ENCODE measurements at places on chromosomes 3 and 15.
A peak's percentile ranks its signal among the peaks of the same experiment; 100 is the strongest.

GRCh38 chr3:196463478-196463756 is 31.2 kb upstream of the UBXN7 start:
- DNase-seq: no peak

DNA sequence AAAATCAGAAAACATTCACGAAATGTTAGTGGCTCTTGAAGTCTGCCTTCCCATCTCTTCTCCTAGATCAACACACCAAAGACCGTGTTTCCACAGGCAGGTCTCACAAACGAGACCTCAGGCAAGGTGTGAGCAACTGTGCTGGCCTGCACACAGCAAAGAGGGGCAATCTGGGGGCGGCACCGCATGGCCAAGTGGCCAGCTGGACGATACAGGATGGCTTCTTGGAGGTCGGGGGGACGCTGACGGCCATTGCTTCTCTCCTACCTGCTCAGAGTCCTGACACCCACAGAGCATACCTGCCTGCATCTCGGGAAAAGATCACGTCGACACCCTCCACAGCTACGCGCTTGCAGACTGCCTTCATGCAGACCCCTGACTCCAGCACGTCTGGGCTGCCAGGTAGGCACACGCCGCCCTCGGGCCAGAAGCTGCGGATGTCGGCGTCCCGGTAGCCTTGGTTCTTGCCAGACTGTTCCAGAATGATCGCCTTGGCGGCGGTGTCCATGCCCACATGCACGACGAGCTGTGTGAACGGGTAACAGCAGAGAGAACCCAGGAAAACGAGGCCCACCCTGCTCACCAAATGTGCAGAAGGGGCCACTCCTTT is 38.4 kb downstream of the PGPEP1L start:
- DNase-seq: no peak

GRCh38 chr15:29792426-29793159 is 29.7 kb downstream of the TJP1 start:
- DNase-seq: no peak

GRCh38 chr15:31338879-31339557 is 12.4 kb downstream of the KLF13 start:
- no peak for DNase-seq

- no peak for DNase-seq
Observed at GRCh38 chr15:68272721-68273271, 4.7 kb upstream of the FEM1B start.

GRCh38 chr15:36617529-36618196 is 38.2 kb downstream of the CDIN1 start:
- no peak for DNase-seq

DNA sequence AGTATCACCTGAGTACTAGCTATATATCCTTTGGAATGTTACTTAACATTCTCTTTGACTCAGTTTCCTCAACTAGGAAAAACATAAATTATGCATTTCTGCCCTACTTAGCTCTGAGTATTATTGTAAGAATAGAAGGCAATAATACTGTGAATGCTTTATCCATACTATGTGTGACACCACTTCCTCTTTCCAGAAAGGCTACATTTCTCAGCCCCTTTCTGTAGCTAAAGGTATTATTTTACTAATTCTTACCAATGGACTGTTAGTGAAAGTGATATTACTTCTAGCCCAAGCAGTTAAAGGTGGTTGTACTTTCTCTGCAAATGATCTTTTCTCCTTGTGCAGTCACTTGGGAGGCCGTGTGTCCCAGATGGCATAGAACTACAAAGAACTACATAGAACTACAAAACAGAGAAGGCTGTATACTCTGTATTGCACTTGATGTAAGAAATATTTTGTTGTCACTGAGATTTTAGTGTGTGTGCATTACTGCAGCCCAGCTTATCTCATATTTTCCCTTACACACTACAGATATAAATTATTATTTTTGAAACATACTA is 35.1 kb downstream of the MYH15 start:
- no peak for DNase-seq

- DNase-seq: no peak
Observed at GRCh38 chr3:55543181-55543614, 56.1 kb upstream of the WNT5A start.

GRCh38 chr3:142180761-142181362 is 31.5 kb upstream of the TFDP2 start:
- no peak for DNase-seq

DNA sequence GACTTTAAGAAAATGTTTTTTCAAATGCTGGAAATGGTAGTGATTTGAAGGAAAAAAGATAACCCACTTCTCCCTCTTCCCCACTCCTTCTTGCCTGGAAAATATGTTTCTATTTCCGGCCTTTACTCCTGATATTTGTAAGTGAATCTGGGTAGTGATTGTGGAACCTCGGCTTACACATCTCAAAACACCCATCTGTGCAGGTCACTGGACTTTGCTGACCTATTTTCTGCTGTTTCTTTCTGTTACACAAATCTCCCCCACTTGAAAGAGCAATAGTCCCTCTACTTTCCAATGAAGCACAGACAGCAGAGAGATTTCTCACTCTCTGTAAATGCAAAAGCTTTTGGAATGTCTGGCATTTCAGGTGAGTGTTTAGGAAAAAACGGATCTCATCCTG is 76.9 kb upstream of the ICE2 start:
- DNase-seq: no peak

DNA sequence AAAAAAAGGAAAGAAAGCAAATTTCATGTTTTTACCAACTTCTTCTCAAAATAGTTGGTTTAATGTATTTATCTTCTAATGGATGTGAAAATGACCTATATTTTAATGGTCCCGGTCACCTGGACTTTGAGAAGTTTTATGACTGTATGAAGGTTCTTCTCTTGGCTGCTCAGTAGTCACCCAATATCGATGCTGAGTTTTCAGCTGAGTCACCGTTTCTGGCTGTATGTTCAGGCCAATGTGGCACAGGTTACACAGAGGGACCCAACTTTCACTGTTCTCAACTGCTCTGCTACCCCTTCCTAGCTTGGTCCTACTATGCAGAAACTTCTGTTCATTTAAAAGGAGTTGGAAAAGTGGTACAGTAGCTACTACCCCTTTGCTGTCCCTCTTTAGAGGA is 25.8 kb downstream of the VGLL3 start:
- DNase-seq: no peak

DNA sequence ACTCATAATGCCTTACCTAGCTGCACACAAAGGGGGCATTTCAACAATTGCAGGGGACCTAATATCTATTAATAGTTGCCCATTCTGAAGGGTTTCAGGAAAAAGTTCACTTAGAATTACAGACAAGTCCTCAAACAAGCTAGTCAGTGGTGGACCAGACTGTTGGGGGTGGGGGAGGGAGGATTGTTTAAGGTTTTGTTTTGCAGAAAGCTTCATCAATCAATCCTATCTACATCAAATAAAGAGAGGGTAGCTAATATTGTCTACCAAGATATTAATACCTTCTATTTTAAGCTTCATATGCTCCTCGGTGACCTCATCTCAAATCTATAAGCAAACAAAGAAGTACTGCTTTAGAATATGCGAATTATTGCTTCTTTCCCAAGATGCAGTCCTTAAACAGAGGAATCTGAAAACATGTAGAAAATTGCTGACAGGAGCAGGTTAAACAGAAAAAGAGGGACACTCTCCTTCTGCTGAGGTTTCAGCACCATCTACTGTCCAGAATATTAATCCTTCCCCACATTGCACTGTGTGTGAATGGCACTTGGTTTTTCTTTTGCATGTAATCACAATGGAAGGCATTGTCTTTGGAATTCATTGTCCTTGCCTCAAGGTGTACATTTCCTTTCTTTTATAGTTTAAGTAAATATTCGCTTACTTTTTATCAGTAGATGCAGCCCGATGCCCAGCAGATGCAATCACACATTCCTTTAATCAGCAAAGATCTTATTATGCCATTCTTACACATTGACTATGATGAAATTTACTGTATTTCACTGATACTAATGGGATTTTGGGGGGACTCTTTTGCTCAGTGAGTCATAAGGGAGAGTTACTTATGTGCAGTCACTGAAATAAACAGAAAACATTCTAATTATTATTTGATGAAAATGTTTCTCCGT is 94.7 kb downstream of the IL5RA start:
- no peak for DNase-seq

DNA sequence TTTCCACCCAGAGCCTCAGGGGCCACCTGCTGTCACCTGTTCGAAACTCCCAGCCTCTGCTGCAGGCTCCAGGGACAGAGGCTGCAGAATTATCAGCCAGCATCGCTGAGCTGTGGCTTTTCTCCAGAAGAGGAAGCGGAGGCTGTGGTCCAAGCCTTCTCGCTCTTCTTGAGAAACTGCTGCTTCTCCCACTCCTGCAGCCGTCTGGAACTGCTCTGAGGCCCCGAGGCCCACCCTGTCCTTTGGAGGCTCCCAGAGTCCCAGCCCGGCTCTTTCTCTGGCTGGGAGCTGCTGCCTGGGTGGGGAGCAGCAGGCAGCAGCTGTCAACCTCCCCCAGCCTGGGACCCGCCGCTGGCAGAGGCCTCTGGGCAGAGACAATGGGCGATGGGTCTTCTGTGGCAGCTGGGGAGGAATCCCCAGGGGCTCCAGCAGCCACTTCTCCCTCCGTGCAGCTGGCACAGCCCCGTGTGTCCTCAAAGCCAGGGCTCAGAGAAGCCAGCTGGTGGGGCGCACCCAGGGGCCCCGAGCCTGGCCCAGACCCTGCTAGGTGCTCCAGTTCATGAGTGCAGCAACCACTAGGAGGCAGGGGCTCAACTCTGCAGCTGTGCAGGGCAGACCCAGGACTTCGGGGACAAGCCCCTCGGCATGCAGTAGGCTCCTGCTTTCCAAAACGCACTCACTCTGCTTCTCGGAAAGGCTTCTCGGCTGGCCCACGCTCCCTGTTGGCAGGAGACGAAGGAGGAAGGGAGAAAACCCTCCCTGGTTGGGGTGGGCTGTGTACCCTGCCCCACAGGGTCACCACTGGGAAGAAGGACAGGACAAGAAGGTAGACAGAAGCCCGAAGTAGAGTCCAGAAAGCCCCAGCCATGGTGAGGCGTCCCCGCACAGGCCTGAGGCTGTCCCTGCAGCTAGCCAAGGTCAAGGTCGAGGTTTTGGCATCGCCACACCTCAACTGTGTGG is 49.9 kb upstream of the FURIN start:
- DNase-seq: no peak

DNA sequence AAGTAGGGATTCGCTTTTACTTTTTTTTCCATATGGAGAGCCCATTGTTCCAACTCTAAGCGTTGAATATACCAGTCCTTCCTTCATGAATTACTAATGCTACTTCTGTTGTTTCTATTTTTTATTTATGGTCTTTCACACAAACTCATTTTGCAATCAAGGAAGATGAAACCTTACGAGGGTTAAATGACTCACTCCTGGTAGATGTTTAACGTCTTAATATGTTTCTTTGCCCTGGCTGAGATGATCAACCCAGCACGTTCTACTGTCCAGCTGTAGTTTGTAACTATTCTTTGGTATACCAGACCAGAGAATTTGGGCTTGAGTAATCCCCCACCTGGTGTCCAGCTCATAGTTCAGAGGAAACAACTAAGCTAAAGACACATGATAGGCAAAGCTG is 23.1 kb downstream of the CDCP1 start:
- no peak for DNase-seq

GRCh38 chr3:184314363-184314699 is at the start of gene EIF4G1:
EIF4G1 (plus strand) TSS chr3:184314606; CDS start chr3:184315797, 1,191 bp downstream.
- peak; percentile 90 for DNase-seq

- no peak for DNase-seq
Observed at GRCh38 chr3:62571916-62572315, 198.6 kb upstream of the FEZF2 start.

DNA sequence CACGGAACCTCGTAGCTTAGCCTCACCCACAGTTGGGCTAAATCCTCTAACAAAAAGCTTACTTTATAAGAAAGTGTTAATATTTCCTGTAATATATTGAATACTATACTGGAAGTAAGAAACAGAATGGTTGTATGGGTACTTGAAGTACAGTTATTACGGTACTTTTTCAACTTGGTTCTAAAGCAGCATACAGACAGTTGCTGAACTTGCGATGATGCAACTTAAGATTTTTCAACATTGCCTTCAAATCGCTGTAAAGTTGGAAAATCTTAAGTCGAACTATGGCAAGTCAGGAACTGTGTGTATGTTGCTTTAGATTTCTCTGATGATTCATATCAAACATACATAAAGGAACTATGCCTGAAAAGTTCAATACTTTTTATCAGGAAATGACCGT is 204.4 kb upstream of the C2CD4B start:
- no peak for DNase-seq

DNA sequence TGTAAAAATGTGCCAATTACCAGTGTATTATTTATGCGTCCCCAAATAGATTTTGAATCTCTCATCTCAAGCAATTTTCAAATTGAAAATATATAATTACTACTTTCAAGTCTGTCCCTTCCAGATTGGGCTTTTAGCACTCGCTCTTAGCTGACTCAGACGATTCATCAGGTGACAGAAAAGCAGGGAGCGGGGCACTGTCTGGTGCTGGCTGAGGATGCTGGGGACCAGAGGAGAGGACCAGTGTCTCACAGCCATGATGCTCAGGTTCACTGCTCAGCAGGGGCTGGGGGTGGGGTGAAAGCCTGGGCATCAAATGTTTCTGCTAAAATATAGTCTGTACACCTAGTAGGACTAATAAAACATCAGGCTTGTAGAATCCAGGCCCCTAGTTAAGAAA is 199.9 kb downstream of the GABRG3 start:
- no peak for DNase-seq

GRCh38 chr15:25797511-25797935 is 65.6 kb downstream of the ATP10A start:
- DNase-seq: no peak

GRCh38 chr3:110139048-110139447 is 801.7 kb upstream of the DPPA4 start:
- DNase-seq: no peak

GRCh38 chr3:102511168-102511567 is 76.4 kb downstream of the ZPLD1 start:
- no peak for DNase-seq

GRCh38 chr15:56953790-56954189 is 35.3 kb downstream of the TCF12 start:
- no peak for DNase-seq

GRCh38 chr3:63390710-63391230 is 112.7 kb downstream of the SYNPR start:
- no peak for DNase-seq

GRCh38 chr3:88589138-88589537 is 439.4 kb downstream of the C3orf38 start:
- DNase-seq: no peak

GRCh38 chr15:43390723-43391122 is 19.8 kb downstream of the TUBGCP4 start:
- DNase-seq: no peak

DNA sequence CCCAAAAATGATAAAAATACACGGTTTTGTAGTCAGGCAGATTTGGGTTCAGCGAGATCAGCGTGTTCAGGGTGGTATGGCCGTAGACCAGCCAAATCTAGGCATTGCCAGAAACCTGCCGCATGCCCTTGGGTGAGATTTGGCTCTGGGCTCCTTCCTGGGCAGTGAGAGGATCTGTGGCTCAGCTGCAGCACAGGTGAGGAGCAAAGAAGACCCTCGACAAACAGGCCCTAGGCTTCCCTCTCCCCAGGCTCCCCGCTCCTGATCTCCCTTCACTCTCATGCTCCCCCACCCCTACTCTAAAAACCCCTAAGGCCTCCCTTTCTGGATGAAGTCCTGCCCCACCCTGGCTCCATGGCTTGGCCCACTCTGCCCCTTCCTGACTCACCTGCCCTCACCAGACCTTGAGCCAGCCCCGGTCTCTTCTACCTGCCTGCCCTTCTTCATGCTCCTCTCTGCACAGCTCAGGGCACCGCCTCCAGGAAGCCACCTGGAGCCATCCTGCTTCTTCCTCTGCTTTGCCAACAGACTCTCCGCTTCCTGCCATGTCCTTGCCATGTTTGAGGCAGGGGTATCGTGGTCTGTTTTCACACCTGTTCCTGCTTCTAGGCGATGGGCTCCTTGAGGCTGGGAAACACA is 88.1 kb downstream of the CORO2B start:
- DNase-seq: no peak

Data from omental fat pad (tissue), 4 donors.